Left kidney (tissue), 8 donors: ENCODE measurements at places on chromosomes 6 and 20. TPM values are rescaled to one million over a fixed set of nuclear protein-coding genes. Genes with fewer than 3 reads are reported as not detected.

The PACSIN1 gene
- polyA plus RNA-seq: 0.57 TPM

The TP53TG5 gene
- polyA plus RNA-seq: 2.0 TPM

The PGC gene
- not detected for polyA plus RNA-seq

The SEMG2 gene
- not detected for polyA plus RNA-seq

The SCAF8 gene
- polyA plus RNA-seq: 65.7 TPM

The BPIFA1 gene
- polyA plus RNA-seq: not detected

The TRAPPC3L gene
- polyA plus RNA-seq: 0.53 TPM

The SLC26A8 gene
- polyA plus RNA-seq: 0.47 TPM

The VSTM2L gene
- 0.76 TPM for polyA plus RNA-seq

The LPA gene
- polyA plus RNA-seq: 0.30 TPM

DNA sequence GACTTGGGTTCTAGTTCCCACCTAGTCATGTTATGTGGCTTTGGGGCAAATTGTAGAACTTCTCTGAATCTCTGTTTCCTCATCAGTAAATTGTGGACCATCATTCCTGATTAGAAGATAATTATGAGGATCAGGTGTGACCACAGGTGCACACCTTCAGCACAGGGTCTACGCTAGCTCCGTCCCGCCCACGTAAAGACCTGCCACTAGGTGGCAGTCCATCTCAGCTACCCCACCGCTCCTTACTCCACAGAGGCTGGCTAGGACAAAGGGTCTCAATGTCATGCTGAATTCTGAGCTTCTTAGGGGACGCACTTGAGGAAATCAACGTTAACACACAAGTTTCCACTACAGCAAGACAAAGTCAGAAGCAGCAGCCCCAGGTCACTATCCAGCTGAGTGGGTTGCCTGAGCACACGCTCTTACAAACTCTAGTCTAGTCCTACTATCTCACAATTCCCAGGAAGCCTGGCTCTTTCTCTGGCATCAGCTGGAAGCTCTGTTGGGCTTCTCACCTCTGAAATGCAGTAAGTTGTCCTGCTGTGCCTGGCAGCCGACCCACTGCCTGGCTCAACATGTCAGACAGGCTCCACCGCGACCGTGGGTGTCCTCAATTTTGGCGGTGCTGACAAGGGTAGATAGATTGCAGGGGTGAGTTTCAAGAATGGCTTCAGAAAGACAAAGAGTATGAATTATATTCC, 2.0 kb upstream of the PLCG1 start:
- no peak for DNase-seq

DNA sequence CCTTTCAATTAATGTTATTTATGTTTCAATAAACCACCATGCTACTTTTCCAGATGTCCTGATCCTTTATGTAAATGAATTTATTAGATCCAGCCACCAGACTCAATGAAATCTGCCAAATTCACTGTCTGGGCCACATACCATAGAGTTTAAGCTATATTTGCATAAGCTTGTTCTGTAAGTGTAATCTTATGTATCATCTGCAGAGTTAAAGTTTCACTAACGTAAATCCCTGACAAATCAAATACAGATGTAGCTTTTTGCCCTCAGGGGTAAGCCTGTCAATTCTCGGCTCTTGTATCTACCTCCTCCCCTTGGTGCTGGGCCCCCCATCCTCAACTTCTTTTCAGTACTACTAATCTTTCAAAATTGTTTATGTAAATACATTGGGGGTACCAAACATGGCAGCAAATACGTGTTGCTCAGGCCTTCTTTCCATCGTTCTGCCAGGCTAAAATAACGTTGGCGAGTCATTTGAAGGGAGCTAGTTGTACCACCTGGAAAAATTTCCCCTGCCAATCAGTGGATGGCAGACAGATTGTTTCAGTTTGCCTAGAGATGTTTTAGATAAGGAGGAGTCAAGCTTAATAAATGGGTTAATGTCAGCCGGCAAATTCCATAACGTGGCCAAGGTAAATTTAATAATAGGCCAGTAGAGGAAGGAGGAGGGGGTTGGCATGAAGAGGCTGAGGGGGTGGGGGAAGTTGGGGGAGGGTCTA, 79.6 kb downstream of the RPS12 start:
- DNase-seq: no peak

- DNase-seq: no peak
Measured at GRCh38 chr20:59017493-59018231, 1.6 kb upstream of the TUBB1 start.

DNA sequence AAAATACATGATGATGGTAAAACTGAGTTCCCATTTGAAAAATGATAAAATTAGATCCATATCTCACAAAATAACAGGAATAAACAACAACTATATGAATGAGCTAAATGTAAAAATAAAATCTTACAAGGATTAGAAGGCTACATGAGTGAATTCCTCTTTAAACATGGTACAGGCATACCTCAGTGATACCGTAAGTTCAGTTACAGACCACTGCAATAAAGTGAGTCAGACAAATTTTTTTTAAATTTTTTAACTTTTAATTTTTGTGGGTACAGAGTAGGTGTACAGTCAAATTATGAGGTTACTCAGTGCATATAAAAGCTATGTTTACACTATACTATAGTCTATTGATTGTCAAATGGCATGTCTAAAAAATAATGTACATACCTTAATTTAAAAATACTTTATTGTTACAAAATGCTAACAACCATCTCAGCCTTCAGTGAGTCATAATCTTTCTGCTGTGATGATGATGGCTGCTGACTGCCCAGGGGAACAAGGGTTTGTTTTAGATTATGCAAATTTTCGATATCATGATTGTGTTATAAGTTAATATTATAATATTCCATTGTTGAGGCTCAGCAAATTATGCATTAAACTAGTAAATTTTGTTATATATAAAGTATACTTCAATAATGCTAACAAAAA, 222.8 kb upstream of the RUNX2 start:
- no peak for DNase-seq

DNA sequence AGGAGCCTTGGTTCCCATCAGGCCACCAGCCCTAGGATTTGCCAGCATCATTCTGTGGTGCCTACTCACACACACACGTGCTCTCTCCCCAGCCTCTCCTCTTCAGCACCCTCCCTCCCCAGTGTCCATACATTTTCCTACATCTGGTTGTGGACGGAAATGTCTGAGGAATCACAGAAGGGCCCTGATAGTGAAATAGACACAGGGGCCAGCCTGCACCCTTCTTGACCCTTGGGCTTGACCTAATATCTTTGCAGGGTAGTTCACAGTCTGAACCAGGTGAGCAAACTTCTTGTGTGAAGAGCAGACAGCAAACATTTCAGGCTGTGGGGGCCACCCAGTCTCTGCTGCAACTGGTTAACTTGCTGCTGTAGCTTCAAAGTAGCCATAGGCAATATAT, 108.5 kb upstream of the NXT1 start:
- no peak for DNase-seq

DNA sequence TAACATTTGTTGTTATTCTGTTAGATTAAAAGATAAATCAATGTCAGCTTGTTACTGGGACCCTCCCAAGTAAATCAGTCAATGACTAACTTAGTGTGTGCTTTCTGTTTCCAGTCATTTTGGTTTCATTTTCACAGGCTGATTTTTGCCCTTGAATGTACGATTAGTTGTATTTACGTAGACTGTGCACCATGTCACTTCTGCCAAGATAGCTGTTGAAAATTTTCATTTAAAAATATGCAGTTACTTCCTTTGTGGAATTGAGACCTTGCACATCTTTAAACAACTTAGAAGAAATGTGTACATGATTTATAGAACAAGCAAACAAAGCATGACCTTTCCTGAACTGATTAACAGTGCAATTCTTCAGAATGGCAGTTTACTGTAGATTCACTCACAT, 944.8 kb upstream of the CITED2 start:
- peak; percentile 24 for DNase-seq

- no peak for DNase-seq
Measured at GRCh38 chr6:21001736-21002135, 467.5 kb downstream of the CDKAL1 start.

GRCh38 chr6:136464148-136464547, 86.1 kb downstream of the MAP7 start:
- no peak for DNase-seq

DNA sequence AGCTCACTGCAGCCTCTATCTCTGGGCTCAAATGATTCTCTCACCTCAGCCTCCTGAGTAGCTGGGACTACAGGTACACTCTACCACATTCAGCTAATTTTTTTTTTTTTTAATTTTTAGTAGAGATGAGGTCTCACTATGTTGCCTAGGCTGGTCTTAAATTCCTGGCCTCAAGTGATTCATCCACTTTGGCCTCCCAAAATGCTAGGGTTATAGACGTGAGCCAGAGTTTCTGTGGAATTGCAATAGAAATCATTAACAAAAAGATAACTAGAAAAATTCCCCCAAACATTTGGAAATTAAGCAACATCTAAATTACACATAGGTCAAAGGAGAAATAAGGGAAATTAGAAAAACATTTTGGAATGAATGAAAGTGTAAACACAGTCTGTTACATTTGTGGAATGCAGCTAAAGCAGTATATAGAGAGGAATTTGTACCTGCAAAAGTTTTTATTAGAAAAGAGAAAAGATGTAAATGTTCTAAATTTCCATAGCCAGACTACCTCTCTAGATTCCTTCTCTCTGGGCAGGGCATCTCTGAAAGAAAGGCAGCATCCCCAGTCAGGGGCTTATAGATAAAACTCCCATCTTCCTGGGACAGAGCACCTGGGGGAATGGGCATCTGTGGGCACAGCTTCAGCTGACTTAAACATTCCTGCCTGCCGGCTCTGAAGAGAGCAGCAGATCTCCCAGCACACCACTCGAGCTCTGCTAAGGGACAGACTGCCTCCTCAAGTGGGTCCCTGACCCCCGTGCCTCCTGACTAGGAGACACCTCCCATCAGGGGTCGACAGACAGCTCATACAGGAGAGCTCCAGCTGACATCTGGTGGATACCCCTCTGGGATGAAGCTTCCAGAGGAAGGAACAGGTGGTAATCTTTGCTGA, 51.3 kb downstream of the ATRN start:
- no peak for DNase-seq

DNA sequence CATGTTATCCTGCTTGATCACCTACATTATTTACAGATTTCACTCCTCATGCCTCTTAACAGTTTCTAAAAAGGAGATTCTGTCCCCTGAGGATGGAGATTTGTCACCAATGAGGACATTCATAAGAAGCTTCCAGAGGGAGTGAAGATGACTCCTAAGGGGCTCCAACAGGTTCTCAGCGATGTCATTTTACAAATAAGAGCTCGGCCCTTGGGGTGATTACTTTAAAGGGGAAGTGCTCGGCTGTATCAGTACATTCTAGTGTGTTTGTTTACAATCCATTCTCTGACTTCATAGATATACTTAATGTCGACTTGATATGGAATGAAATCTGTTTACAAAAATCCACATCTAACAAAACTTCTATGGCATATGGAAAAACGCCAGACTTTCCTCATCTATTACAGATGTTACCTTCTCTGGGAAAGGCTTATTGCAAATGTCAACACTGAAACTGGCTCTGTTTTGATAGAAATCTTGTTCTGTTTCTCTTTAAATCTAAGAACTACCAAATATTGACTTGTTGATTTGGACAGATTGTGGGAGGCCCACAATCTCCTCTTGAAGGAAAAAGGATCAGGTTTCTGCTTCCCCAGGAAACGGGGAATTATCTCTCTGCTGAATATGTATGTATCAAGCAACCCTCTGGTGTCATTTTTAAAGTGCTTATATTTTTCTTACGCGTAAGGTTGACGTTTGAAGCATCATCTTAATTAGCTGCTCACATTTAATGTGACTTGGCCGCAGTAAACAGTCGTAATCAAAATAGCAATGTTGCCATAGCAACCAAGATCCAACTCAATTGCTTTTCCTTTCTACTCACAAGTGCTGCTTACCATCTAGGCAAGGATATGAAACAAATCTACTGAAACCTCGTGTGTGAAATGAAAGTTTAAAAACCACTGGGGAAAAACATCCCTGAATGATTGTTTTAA, 95.7 kb downstream of the SHLD1 start:
- peak; percentile 65 for DNase-seq

DNA sequence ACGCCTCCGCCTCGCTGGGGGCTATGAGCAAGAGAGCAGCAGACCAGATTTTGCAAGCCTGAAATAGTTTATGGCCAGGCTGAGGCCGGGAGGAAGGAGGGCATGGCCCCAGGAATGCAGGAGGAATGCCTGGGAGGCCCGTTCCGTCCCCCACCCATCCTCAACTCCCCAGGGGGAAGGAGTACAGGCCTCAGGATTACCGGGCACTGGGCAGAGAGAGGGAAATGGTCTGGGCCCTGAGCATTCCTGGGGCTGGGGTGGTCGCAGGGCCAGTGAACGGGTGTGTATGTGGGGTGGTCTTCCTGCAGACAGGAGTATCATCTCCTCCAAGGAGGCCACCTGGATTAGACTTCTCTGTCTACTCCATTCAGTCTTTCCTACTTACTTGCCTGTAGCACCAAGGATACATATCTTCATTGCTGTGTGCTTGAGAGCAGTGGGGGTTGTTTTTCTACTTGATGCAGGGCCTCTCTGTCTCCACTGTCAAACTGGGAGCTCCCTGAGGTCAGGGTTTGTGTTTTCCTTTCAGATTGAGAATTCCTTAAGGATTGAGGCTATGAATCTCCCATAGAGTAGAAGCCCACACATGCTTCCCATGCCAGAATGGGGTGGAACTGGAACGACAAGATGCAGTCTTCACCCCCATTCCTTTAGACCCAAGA, 81.3 kb downstream of the VEGFA start:
- no peak for DNase-seq

- no peak for DNase-seq
Measured at GRCh38 chr6:111683749-111684267, 78.1 kb upstream of the TRAF3IP2 start.

- peak; percentile 62 for DNase-seq
Measured at GRCh38 chr6:149862922-149863697, 1.0 kb downstream of the LRP11 start.

DNA sequence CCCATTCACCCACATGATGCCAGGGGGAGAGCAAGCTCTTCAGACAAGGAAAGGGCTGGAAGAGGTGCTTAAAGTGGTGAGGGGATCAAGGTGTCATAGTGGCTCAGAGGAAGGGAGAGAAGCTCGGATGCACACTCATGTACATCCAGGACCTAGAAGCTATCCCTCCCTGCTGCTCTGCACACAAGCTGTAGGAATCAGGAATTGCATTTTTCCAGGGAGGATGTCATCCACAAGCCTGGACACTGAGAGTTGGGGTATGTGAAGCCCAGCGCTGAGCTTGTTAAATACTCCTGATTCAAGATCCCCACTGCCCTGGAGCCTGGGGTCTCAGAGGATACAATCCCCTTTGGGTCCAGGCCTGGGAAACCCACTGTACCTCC, 85.8 kb upstream of the CCDC167 start:
- no peak for DNase-seq

- no peak for DNase-seq
Measured at GRCh38 chr6:25006565-25007001, 70.8 kb upstream of the RIPOR2 start.
